ENCODE measurements at places on chromosomes 6 and 20.

GRCh38 chr6:3228771-3229565 is 1.5 kb upstream of the TUBB2B start:
- peak; percentile 61 for DNase-seq

DNA sequence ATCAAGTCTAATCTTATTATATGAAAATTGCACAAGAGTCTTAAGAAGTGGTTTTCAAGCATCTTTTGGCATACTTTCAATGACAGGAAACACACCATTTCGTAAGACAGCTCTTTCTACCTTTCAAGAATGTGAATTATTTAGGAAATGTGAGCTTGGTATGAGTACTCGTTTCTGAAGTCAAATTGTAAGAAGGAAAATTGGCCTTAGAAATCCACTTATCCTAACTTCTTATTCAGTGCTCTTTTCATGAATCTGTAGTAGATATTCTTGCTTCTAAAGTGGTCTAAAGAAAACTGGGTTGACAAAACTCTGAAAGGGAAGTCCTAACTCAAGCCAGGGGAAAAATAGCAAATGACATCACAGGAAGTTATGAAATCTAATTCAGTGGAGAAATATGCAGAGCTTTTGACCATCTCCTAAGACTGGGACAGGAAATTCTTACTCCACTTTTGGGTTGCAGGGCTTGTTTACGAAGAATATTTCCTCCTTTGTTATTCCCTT is 38.5 kb upstream of the OGFRL1 start:
- DNase-seq, result no peak

DNA sequence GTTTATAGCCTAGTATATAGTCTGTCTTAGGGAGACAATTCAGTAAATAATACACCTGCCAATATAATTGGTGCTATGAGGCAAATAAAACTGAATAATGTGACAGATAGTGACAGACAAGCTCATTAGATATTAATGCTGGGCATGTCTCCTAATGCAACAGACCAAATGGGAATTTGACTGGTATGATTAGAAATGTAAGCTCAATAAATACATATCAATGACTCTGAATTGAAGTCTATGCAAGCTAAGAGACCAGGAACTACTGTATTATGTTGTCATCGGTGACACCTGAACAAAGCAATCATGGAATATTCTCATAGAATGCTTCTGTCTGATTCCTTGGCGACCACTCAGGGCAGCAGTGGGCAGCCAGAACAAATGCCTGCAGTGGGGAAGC is 2.5 kb upstream of the SNX3 start:
- DNase-seq, result no peak

DNA sequence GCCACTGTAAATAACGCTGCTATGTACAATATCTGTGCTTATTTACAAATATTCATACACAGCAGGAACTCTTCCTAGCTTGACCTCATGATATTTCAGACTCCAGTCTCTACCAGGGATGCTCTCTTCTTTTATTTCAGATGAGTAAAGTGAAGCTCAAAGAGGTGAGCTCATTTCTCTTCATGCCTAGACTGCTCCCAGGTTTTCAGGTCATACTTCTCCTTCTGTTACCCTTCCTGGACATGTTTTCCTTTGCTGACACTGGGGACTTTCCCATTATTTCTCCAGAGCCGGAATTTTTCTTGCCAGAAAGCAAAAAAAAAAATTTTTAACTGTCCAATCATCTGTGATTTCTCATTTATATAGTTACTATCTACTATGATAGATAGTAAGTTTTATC is 147.2 kb upstream of the DST start:
- no peak for DNase-seq

- no peak for DNase-seq
These were observed 10.8 kb upstream of the ZBTB24 start for GRCh38 chr6:109493865-109494264.

DNA sequence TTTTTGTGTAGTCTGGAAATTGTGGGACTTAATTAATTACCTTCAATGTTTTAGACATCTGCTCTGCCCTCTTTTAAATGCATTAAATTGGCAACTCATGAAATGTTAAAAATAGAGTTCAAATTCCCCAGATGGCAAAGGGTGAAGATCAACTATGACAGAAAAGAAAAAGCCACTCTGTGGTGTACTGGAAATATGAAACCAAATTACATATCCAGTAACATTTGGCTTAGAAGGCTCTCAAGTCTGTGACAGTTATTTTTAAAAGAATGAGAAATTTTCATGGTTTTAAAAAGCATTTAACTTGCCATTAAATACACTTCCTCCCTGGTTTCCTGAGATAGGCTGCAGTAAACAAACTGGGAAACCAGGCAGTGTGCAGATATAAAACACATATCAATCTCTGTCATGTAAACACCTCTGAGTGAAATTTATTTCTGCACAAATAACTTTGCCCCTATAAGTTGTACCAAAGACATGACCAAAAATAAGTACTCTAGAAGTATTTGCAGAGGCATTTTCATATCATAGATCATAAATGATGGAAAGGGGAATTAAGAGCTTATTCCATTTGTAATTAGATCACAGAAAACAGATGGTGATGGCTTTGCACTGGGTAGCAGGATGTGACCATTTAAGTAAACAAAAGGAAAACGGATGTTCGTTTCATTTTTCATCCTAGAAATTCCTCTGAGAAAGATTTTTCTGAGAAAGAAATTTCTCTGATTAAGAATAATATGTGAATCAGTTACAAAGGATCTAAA is 360.1 kb downstream of the SAMD5 start:
- no peak for DNase-seq

DNA sequence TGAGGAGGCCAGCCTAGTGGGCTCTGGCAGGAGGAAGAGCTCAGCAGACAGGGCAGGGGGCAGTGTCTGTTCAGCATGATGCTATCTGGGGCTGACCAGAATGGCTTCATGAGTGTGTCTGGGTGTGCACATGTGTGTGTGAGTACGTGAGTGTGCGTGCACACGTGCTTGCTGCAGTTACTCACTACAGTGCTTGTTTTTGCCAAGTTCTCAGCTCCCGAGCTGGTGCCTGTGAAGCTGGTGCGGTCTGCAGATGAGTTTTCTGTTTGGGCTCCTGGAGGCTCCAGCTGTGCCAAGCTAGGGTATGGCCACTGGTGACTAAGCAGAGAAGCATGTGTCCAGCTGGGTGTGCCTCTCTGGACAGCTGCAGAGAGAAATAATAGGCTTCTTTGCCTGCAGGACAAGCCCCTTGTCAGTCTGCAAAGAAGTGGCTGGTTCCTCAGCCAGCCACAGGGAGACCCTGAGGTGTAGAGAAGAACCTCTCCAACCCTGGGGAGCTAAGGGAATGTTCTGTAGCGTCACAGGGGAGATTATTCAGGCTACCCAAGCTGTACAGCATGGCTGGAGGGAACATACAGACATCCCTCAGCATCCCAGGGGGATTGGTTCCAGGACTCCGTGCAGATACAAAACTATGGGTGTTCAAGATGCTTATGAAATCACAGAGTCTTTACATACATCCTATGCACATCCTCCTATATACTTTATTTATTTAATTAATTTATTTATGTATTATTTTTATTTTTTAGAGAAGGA is 40.2 kb upstream of the FAM50B start:
- no peak for DNase-seq

GRCh38 chr6:170201361-170201760 is 89.5 kb downstream of the DLL1 start:
- no peak for DNase-seq

DNA sequence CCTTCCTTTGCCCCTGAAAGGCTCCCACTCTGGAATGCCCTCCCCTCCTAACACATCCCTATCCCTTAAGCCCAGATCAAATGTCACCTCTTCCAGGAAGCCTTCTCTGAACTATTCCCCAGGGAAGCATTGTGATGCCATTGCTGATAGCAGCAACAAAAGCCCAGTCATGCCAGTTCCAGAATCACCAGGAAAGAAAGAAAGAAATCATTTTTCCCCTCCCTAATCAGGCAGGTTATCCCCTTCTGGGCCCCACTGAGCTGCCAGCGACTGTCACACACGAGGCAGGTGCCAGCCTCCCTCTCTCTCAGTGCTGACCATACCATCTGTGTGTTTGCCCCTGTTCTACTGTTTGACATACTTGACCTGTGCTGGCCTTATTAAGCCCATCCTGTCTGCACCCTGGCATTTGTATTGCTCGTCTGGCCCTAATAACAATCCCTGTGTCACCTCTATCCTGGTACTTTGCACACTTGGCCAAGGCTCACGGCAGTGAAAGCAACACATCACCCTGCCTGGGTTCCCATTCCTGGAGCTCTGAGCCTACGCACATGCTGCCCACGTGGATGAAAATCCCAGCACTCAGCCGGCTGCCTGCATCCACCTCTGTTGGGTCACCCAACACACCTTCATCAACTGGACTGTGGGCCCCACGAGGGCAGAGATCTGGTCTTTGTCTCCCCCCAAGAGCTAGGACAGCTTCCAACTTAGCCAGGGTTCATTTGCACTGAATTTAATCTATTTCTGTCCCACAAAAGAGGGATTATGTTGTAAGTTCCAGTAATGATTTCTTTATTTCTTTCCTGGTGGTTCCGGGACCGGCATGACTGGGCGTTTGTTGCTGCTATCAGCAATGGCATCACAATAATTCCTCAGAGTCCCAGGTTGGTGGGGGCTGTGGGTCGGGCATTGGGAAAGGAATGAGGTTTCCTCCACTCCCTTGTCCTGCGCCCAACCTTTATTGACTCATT is 5.3 kb upstream of the BPIFB1 start:
- DNase-seq, result no peak

DNA sequence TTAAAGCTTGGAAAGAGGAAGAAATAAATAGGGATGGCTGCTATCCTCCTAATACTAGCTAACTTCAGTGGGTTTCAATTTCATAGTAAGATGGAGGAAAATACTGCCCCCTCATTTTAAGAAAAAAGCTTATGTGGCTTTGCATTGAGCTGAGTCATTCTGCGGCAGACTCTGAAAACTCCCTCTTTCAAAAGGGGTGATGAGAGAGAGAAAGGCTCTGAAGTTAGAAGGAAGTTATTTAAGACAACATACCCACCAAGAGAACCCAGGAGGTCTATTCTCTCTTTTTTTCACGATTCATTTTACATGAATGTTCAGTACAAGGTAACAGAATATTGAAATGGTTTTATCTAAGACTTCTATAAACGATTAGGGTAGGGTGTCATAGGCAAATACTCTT is 4.5 kb downstream of the PRDM13 start:
- DNase-seq, result no peak

DNA sequence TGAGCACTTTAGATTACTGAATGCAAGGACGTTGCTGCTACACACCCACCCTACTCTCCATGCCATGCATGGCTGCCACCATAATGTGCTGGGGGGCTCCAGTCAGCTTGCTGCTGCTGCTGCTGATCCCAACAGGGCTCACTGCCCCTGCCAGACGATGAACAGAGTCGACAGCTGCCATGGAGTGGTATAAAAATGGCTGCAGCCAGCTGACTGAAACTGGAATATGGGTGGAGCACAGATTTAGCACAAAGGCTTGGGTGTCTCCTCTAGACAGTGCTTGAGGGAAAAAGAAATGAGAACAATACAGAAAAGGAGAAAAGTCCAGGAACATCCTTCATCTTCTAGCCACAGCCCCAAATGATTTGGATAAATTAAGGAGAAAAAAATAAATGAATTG is 150.7 kb downstream of the PDSS2 start:
- no peak for DNase-seq

- no peak for DNase-seq
These were observed 191.9 kb downstream of the ISM1 start for GRCh38 chr20:13412806-13413445.

DNA sequence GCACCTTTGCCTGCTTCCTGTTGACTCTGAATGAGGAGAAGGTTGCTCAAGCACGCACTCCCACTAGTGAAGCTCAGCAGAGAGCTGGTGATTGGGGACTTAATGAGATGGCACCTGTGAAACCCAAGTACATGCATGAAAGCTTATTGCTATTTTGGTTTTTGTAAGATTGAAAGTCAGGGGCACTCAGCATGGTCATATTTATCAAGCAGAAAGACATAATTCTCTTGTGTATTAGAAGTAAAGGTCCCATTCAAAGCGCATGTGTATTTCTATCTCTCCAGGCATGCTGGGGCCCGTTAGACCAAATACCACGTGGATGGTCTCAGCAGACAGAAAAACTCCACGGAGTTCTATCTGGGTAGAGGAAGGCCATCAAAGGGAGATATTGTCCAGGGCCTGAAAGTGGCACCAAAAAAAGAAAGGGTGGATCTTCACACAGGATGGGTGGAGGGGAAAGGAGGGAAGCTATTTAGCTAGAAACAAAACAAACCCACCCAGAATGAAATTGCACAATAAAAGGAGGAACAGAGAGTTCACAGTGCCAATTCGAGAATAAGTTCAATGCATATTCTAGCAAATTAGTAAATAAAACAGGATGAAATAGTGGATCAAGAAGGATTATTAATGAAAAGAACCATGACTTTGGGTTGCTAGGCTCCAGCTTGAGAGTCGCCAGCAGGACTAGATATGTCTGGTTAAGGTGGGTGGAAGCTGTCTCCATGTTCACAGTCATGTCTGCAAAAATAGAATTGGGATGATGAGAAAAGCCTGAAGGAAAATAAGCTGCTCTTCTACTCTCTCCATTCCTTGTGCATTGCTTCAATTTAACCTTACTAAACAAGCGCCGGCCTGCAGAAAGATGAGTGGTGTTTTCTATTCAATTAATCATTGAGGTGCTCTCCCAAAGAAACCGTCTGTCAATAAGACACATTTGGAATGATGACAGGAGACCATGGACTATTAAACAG is 224.9 kb upstream of the DTNBP1 start:
- DNase-seq, result no peak

GRCh38 chr6:14228571-14228970 is 111.0 kb downstream of the CD83 start:
- no peak for DNase-seq

GRCh38 chr20:56259948-56260347 is 11.4 kb downstream of the MC3R start:
- no peak for DNase-seq

- no peak for DNase-seq
These were observed 45.4 kb upstream of the ID1 start for GRCh38 chr20:31559704-31560093.

- no peak for DNase-seq
These were observed 16.4 kb upstream of the SLC22A2 start for GRCh38 chr6:160274871-160275510.

GRCh38 chr6:27650620-27651370 is 177.9 kb upstream of the ZNF184 start:
- peak; percentile 72 for DNase-seq

- no peak for DNase-seq
These were observed 4.2 kb upstream of the HIVEP1 start for GRCh38 chr6:12007887-12008286.

DNA sequence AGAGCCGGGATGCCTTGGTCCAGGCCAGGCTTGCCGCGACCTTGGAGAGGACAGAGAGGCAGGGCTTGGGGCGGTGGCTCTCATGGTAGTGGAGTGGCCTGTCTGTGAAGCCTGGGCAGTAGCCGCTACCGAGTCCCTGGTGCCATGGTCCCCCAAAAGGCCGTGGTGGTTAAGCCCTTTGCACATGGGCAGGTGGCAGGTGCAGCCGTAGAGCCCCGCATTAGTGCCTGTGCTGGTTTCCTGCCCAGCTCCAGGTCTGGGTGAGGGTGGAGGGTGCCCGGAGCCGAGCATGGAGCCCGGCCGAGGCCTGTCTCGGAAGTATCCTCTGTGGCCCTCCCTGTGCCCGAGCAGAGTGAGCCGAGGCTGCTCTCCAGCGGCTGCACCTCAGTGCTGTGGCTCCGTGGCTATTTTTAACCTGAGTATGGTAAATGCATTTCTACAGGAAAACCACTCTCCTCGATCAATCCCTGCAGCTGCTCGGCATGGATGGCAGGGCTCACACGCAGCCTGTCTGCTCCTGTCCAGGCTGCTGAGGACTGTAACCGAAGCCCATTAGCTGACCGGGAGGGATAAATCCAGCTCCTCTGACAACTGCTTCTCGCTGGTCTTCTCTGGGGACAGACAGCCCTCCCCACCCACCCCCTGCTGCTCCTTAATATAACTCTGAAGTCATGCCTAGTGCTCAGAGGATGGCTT is 36.3 kb upstream of the GATA5 start:
- DNase-seq, result no peak

Measured in neural crest cell (in vitro differentiated cells).